CD4-positive, alpha-beta T cell (primary cell): ENCODE measurements at places on chromosomes 4 and X.

- DNase-seq: no peak
Measured at GRCh38 chr4:24091639-24092233, 201.9 kb upstream of the PPARGC1A start.

DNA sequence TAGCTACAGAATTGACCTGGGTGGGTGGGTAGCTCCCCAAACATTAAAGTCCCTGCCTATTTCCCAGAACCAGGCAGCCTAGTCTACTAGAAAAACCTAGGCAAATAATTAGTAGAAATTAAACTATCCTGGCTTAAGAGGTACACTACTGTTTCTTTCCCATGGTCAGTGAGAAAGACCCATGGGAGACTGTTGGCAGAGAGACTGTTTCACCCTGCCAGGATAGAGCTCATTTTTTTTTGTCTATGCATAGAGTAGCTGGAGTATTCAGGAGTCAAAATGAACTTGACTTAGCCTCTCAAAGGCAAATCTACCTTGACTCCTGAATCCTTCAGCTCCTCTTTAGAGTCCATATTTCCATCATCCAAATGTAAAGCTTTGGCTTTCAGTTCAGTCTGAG, 107.0 kb upstream of the AR start:
- no peak for DNase-seq

- DNase-seq: no peak
Measured at GRCh38 chr4:144649646-144650045, 3.7 kb downstream of the HHIP start.

DNA sequence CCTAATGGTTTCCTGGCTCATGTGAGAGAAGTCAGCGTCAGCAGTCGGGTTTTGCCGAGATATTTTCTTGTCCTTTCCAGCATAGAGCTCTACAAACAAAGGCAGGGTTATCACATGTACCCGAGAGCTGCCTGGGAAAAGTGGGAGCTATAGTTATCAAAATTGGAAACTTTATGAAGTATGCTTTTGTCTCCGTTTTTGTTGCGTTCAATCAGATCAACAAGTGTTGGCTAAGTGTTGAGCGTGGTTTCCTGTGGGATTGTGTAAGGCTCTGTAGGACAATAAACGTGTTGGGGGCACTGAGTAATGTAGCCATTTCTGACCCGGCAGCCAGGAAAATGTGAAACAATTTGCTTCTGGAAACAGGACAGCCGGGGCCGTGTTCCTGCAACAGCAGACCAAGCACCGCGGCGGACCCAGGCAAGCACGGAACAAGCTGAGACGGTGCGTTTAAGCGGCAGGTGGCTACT, at the start of gene BMX:
BMX (plus strand) TSS at position 311 of the 470 bp plus-strand sequence. CDS start 7,547 bp downstream, outside the sequence.
- DNase-seq: no peak

DNA sequence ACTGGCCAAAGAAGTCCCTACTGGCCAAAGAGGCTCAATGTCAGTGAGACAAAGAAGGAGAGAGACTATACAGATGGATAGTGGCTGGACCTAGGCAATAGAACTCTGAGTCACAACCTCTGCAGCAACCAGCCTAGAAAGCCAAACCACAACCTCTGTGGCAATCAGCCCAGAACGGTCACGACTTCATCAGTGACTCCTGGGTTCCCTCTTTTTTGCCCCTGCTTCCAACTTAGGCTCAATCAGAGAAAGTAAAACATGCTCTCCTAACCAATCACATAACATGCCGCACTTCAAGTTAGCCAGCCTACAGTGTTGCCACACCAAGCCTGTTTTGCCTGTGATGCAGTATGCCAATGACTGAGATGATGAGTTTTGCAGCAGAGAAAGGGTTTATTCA, 203.4 kb downstream of the ANAPC10 start:
- no peak for DNase-seq

- no peak for DNase-seq
Measured at GRCh38 chr4:37757761-37758160, 68.7 kb upstream of the PGM2 start.

GRCh38 chr4:6221851-6222760, 21.8 kb upstream of the JAKMIP1 start:
- no peak for DNase-seq

- no peak for DNase-seq
Measured at GRCh38 chr4:186657764-186658163, 65.9 kb downstream of the FAT1 start.

DNA sequence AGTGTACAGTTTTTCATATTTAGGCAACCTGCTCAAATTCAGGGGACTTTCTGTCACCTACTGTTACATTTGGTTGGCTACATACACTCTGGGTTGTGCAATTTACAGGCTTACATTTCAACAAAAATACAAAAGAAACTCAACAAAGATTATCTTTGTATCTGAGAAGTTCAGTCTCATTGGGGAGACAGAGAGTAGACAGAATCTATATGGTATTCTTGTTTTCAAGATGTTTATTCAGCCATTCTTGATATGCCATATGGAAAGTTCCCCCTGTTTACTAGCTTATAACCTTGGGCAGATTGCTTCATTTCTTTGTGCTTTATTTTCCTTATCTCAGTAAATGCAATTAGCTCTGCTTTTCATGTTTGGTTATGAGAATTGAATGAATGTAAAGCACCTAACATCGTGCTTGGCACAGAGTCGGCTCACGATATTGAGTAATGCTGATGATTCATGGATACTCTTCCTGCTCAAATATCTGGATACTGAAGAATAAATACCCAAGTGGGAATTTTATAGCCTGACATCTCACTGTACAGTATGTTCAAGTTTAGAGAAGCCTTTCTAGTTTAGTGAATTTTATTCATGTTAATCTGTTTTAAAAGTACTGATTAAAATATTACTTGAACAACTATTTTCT, 96.5 kb upstream of the PACRGL start:
- no peak for DNase-seq

- no peak for DNase-seq
Measured at GRCh38 chr4:7752649-7753048, 187.0 kb downstream of the AFAP1 start.

DNA sequence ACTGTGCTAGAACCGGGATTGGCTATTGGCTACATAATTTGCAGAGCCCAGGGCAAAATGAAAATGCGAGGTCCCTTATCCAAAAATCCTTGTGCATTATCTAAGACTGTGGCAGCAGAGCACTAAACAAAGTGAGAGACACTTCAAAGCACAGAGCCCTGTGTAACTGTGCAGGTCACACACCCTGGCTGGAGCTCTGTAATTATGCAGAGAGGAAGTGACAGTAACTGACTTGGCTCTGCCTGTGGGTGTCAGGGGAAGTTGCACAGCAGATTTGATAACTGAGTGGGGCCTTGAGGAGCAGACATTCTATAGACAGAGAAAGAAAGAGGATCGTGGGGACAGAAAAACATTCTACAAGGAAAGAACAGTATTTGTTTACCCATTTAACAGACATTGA, 173.5 kb upstream of the FMR1 start:
- DNase-seq: no peak

GRCh38 chrX:68908071-68908470, 79.2 kb downstream of the EFNB1 start:
- no peak for DNase-seq

DNA sequence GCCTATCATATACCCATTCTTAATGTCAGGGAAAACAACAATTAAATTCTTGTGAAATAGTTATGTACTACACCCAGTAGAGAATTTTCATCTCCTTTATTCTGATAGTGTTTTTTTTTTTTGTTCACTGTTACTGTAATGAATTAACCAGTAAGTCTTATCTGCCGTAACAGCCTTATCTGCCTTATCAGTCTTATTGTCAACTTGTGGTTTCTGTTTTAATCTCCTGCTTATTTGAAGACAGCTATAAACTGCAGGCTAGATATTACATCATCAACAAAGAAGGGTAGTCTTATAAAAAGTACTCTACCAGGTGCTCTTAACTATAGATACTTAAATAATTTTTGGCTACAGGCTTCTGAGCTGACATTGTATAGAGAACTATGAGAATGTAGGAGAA, 79.5 kb downstream of the MAGEB5 start:
- DNase-seq: no peak

DNA sequence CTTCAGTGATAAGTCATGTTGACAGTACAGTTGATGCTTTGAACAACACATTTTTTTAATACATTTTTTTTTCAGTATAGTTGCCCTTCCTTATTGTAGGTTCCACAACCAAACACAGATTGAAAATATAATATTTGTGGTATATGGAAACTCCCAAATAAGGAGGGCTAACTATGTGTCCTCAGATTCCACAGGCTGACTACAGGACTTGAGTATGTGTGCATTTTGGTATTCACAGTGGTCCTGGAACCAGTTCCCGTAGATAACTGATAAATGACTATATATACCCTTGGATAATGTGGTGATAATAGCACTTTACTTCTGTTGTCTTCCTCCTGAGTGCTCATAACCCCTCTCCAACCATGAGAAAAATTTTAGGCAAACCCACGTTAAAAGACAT, 111.6 kb upstream of the NUDT6 start:
- no peak for DNase-seq

GRCh38 chrX:71623714-71624113, 5.4 kb upstream of the CXCR3 start:
- DNase-seq: no peak
